C1 segment of cervical spinal cord (tissue), 14 donors: ENCODE measurements at places on chromosomes 5 and 9.
A peak's percentile ranks its signal among the peaks of the same experiment; 100 is the strongest.

DNA sequence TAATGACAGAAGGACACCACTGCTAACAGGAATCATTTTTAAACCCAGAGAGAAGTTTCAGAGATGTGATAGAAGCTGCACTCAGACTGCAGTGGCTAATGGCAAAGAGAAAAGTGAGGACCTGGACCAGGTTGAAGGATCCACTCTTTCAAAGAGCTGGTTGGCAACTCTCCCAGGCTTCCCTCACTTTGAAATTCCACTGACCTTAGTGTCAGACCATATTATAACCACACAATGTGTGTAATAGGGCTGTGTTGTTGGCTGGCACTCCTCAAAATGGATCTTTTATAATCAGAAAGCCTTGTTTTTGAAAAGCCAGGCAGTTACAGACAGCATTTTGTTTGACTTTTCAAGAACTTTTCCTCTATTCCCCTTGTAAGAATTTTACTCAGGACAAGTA lies 280.7 kb downstream of the PRELID2 start:
- no peak for DNase-seq

DNA sequence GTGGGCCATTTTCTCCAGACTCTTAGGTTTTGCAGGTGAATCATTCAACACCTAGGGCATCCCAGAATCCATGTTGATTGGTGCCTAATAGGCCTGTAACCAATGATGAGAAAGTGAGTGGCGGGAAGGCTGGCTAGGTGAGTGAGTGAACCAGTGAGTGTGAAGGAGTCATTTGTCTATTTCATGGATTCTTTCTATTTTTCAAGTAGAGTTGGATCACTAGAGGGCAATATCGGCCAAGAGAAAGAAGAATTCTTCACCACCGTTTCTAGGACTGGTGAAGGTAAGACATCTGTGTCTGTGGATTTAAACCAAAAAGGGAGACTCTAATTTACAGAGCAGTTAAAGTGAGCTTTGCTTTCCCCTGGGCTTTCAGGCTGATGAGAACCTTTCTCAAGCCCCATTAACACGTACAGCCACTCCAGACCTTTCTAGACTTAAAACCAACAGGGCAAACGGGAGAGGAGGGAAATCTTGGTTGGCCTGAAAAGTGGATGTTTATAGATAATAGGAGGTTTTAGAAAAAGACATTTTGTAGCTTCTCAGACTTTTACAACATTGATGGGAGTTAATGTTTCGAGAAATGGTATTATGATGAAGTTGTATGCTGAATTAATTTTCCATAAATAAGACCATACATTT lies 114.3 kb upstream of the IL12B start:
- DNase-seq, result no peak

- DNase-seq, result no peak
Measured at GRCh38 chr9:131277287-131277909, 1.1 kb upstream of the FAM78A start.

- peak; percentile 59 for DNase-seq
Measured at GRCh38 chr9:98410185-98410697, 154.8 kb upstream of the TBC1D2 start.

GRCh38 chr5:95892784-95893354 lies 68.8 kb downstream of the ELL2 start:
- DNase-seq, result no peak

DNA sequence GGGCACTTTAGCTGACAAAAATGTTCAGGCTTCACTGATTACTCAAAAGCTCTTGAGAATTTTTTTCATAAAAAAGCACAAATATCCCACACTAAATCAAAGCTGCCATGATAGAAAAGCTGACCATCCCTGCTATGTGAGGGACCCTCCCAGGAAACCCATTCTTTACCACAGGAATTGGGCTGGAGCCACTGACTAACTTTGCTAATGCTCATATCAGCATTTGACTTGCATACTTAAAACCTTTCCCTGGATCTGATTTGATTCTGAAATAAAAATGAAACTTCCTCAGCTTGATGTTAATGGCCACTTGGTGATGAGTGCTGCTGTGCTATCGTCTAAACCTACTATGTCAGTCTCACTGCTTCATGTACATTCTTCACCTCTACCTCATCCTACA lies 243.6 kb downstream of the PRELID2 start:
- no peak for DNase-seq

- DNase-seq, result no peak
Measured at GRCh38 chr5:137280656-137281055, 218.5 kb downstream of the SPOCK1 start.

DNA sequence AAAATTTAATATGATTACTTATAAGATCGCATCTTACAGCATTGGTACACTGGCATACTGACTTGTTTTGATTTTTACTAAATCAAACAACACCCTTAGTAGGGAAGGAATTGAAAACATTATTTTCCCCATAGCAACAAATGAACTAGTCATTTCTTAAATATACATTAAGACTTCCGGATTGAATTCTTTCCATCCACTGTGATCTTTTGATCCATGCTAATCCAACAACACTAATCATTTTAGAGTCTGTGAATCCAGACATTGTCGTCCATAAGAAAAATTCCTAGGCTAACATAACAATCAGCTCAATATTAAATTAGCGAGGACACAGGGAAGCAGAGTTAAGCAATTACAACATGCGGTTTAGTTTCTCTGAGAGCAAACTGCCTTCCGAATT lies 21.6 kb upstream of the ERAP1 start:
- no peak for DNase-seq

GRCh38 chr5:78376315-78376714 lies 15.9 kb downstream of the SCAMP1 start:
- DNase-seq, result no peak

DNA sequence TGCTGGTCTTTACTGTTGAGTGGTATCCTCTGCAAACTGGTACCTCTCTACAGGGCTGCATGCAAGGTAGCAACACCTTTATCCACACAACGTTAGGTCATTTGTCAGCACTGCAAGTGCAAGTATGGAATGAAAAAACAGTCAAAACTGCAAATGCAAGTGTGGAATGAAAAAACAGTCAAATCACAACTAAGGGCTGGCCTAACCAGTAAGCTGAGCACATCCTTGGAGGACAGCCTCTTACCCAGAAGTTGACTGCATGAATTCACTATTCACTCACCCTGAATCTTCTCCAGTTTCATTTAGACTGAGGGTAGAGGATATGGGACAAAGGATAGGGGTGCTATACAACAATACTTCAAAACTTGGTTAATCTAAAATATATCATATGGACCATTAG lies 158.4 kb downstream of the PPP2R2B start:
- no peak for DNase-seq

- DNase-seq, result no peak
Measured at GRCh38 chr5:128271859-128272464, 188.4 kb downstream of the SLC12A2 start.

GRCh38 chr5:3357291-3357690 lies 238.3 kb upstream of the IRX1 start:
- no peak for DNase-seq

- DNase-seq, result no peak
Measured at GRCh38 chr9:134212809-134213507, 48.6 kb upstream of the RNU6ATAC start.

DNA sequence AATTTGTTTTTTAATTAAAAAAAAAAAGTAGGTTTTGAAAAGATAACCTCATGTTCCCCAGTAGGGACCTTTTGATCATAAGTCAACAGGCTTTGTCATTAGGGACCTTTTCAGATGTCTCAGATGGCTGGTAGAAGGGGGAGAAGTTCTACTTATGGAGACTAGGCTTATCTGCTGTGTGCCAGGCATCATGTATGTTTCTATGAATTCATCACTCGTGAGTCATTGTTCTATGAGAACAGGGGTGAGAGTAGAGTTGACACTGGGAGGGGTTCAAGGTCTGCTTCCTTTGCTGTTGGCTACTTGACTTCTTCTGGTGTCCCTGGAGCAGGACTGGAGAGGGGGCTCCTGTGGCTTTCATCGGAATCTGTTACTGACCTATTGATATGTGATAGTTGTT lies 138.8 kb downstream of the KDM4C start:
- no peak for DNase-seq

DNA sequence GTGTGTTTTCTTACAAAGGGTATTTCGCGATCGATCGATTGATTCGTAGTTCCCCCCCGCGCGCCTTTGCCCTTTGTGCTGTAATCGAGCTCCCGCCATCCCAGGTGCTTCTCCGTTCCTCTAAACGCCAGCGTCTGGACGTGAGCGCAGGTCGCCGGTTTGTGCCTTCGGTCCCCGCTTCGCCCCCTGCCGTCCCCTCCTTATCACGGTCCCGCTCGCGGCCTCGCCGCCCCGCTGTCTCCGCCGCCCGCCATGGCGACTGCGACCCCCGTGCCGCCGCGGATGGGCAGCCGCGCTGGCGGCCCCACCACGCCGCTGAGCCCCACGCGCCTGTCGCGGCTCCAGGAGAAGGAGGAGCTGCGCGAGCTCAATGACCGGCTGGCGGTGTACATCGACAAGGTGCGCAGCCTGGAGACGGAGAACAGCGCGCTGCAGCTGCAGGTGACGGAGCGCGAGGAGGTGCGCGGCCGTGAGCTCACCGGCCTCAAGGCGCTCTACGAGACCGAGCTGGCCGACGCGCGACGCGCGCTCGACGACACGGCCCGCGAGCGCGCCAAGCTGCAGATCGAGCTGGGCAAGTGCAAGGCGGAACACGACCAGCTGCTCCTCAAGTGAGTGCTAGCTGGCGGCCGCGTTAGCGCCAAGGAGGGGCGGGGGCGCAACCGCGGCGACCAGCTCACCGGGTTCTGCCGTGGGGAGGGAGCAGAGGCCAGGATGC lies 480 bp downstream of the LMNB1 start:
- no peak for DNase-seq

DNA sequence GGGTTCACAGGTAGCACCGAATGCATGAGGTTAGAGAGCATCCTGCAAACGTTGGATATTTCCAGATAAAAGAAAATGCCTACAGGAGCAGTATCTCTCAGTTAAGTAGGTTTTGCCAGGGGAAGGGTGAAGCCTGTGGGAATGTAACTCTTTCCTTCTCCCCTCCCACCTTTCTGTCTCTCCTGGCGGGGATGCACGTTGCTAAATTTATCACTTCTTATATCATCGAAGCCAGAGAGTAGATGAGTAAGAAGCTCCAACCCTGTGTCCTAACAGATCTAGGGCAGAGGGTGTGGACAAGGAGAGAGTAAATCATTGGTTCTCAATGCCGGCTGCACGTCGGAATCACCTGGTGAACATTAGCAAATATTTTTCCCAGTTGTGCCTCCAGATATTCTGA lies 457.5 kb downstream of the ENC1 start:
- DNase-seq, result no peak

DNA sequence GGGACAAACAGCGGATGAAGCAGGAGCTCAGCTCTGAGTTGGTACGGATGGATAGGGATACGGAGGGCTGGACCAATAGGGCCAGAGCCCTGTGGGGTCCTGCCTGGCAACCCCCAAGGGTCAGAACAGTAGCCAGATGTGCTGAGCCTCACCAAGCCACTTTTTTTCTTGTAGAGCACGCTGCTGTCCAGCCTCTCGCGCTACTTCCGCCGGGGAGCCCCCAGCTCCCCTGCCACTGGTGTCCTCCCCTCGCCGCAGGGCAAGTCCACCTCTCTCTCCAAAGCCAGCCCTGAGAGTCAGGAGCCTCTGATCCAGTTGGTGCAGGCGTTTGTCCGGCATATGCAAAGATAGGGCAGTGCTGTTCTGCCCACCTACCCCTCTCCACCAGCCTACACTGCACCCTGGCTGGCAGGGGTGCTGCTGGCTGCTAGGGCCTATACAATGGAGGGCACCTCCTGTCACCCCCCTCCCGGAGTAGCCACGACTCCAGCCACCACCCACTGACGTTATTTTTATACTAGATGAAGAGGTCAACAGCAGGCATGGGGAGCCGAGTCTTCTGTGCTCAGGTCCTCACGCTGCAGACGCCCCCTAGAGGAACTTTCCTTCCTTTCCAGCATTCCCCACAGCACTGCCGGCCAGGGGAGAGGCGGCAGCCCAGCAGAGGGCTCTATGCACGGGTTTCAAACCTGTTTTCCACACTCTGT lies 21.6 kb downstream of the SH3GLB2 start:
- DNase-seq, result peak; percentile 54

DNA sequence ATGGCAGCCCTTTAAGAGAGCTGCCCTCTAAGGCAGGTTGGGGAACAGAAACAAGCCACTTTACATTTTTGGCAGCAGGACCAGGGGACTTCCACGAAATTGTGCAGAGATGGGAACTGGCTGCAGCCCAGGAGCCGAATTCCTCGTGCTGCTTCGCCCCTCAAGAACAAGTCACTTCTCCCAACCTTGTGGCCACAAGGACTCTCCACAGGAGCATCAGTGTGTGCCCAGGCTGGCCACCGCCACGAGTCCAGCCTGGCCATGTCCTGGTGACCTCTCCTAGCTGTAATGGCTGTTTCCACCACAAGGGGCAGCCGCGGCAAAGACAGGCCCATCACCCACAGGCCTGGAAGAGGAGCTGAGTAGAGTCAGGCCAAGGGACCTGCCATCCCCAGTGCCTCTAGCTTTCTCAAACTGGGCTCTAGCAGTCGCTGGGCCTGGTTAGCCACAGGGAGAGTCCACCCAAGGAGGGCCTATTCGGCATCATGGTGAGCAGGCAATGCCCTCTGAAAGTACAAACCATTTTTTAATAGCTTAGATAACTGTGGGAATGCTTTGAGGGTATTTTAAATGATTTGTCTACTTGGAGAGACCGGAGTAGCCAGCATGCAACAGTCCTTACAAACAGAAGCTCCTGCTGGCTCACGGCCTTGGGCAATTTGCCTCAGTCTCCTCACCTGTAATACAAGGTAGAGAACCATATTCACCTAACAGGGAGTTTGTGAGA lies 129.0 kb downstream of the COL23A1 start:
- DNase-seq, result peak; percentile 32

DNA sequence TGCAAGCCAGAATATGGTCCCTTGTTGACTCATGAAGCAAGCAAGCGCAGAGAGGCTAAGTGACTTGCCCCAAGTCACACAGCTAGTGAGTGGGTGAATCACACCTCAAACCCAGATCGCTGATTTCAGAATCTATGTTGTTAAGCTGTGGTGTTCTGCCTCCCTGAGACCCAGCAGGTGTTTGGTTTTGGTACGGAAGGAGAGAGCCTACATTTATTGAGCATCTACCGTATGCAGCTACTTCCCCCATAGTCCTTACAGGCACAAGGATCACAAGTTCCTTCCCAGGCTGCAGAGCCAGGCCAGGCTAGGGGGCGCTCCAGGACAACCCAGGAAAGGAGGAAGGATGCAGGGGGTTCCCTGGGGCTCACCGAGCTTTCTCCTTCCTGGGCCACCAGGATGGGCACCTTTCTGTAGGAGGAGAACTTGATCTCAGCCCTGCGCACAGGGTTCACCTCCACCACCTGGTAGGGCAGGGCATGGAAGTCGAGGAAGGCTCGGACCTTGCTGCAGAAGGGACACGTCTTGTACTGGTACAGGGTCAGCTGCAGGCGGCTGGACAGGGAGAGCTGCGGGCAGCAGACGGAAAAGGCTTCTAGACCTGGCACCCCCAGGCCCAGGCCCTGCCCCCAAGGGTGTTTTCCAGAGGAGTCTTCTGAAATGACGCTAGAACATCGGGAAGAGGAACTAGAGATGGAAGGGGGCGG lies 2.5 kb downstream of the PTGES2 start:
- peak; percentile 52 for DNase-seq

GRCh38 chr9:16184964-16185646 lies 632.3 kb downstream of the CCDC171 start:
- DNase-seq, result no peak

- DNase-seq, result no peak
Measured at GRCh38 chr5:31638345-31638744, 586 bp upstream of the PDZD2 start.

- DNase-seq, result no peak
Measured at GRCh38 chr5:176360894-176361436, 599 bp downstream of the KIAA1191 start.

- DNase-seq, result no peak
Measured at GRCh38 chr5:72587661-72588308, 80.6 kb upstream of the ZNF366 start.

GRCh38 chr9:131769361-131769760 lies 29.5 kb upstream of the RAPGEF1 start:
- DNase-seq, result no peak

- DNase-seq, result no peak
Measured at GRCh38 chr9:128361296-128361985, 9.7 kb upstream of the URM1 start.
